A549 treated with DMSO at 1 μM for 4 hours (cell line): ENCODE measurements at places on chromosomes 4 and X. TPM values are rescaled to one million over a fixed set of nuclear protein-coding genes. Genes with fewer than 3 reads are reported as not detected.

GLUD2 gene
- 2.2 to 3.1 TPM (median 2.4 TPM) in 5 replicates for total RNA-seq

PAGE4 gene
- not detected in 5 replicates for total RNA-seq

FOXR2 gene
- total RNA-seq, result not detected in 5 replicates

SPIN2A gene
- total RNA-seq, result 0.10 to 0.23 TPM (median 0.15 TPM) in 5 replicates

CCSER1 gene
- not detected in 5 replicates for total RNA-seq

FTSJ1 gene
- total RNA-seq, result 67.1 to 74.5 TPM (median 72.5 TPM) in 5 replicates

ZNF732 gene
- total RNA-seq, result not detected in 5 replicates

CPE gene
- total RNA-seq, result 1.3 to 1.6 TPM (median 1.4 TPM) in 5 replicates

NSUN7 gene
- 0.27 to 0.58 TPM (median 0.30 TPM) in 5 replicates for total RNA-seq

TLR8 gene
- total RNA-seq, result not detected in 5 replicates

RGN gene
- total RNA-seq, result 0.13 TPM in 1 of 5 replicates, not detected in the others

ZNF157 gene
- total RNA-seq, result 0.03 TPM in 1 of 5 replicates, not detected in the others

ARHGAP36 gene
- not detected in 5 replicates for total RNA-seq

ETFDH gene
- total RNA-seq, result 5.1 to 6.2 TPM (median 5.3 TPM) in 5 replicates

MAGEA4 gene
- total RNA-seq, result not detected in 5 replicates

MGAT4D gene
- not detected in 5 replicates for total RNA-seq

WFS1 gene
- 14.2 to 16.9 TPM (median 14.6 TPM) in 5 replicates for total RNA-seq

SPIN4 gene
- total RNA-seq, result 4.1 to 8.3 TPM (median 6.3 TPM) in 5 replicates

CSN1S1 gene
- not detected in 5 replicates for total RNA-seq

RXFP1 gene
- not detected in 5 replicates for total RNA-seq

MAGEA12 gene
- total RNA-seq, result 0.15 to 0.24 TPM (median 0.17 TPM) in 5 replicates

PFKFB1 gene
- total RNA-seq, result 0.06 to 0.11 TPM (median 0.09 TPM) in 3 of 5 replicates, not detected in the others

F8 gene
- 3.8 to 5.5 TPM (median 4.3 TPM) in 5 replicates for total RNA-seq

L1CAM gene
- total RNA-seq, result 21.2 to 25.8 TPM (median 21.8 TPM) in 5 replicates

SERTM2 gene
- not detected in 5 replicates for total RNA-seq

CCKAR gene
- total RNA-seq, result not detected in 5 replicates

UGT2B10 gene
- 0.10 TPM in 1 of 5 replicates, not detected in the others for total RNA-seq

CFAP99 gene
- 0.07 to 0.19 TPM (median 0.11 TPM) in 4 of 5 replicates, not detected in the other for total RNA-seq

BEND2 gene
- 0.03 TPM in 1 of 5 replicates, not detected in the others for total RNA-seq

RBM47 gene
- total RNA-seq, result 19.5 to 28.1 TPM (median 25.4 TPM) in 5 replicates
